ENCODE measurements at places on chromosomes 4 and X. TPM values are rescaled to one million over a fixed set of nuclear protein-coding genes. Genes with fewer than 3 reads are reported as not detected.
A peak's percentile ranks its signal among the peaks of the same experiment; 100 is the strongest.

GRCh38 chr4:165502916-165503907 lies 124.4 kb downstream of the CPE start:
- no peaks in the 10 kb centered on the region for H3K36me3 ChIP-seq
- H3K4me3 ChIP-seq: no peak overlapping the region

The CPZ gene
- 0.32 TPM for total RNA-seq

GRCh38 chr4:123232439-123232838 lies 164.2 kb upstream of the SPRY1 start:
- no peak for DNase-seq
- no peaks in the 10 kb centered on the region for H3K27me3 ChIP-seq
- no peak overlapping the region for H3K4me3 ChIP-seq
- H3K4me1 ChIP-seq: no peaks in the 10 kb centered on the region

DNA sequence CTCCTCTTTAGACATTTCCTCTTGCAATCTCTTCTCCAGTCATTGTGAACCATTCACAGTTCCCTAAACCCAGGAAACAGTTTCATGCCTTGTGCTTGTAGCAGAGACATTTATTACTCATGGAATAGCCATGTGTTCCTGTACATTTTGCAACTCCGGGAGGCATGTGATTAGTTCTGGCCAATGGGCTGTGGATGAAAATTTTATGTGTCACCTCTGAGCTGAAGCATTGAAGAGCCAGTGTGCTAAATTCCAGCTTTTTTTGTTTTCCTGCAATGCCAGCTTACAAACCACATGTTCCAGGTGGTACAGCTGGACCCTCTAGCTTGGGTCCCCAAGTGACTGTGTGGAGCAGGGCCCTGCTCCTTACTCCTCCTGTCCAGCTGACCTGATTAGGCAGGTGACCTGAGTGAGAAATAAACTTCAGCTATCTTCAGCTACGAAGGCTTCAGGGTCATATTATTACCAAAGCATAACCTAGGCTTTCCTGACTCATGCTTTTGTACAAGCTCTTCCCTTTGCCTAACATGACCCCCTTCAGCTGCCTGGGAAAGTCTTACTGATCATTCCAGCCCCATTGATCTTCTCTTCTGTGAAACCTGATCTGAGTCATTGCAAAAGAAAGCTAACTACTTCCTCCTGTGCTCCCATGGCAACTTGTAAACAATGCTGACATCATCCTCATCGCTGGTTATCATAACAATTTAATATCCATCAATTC lies 200.4 kb downstream of the PTTG2 start:
- H3K27ac ChIP-seq: peak overlapping the region; percentile 46
- H3K36me3 ChIP-seq: no peaks in the 10 kb centered on the region
- no peak overlapping the region for H3K4me3 ChIP-seq
- H3K4me1 ChIP-seq: peaks cover 16% of the 10 kb centered on the region

- H3K36me3 ChIP-seq: no peaks in the 10 kb centered on the region
- no peak for DNase-seq
- no peak overlapping the region for H3K4me3 ChIP-seq
- peaks cover 5% of the 10 kb centered on the region for H3K4me1 ChIP-seq
- H3K27me3 ChIP-seq: no peaks in the 10 kb centered on the region
Measured at GRCh38 chr4:80610845-80611677, 275.5 kb downstream of the CFAP299 start.

The CFP gene
- 17.7 TPM for total RNA-seq

DNA sequence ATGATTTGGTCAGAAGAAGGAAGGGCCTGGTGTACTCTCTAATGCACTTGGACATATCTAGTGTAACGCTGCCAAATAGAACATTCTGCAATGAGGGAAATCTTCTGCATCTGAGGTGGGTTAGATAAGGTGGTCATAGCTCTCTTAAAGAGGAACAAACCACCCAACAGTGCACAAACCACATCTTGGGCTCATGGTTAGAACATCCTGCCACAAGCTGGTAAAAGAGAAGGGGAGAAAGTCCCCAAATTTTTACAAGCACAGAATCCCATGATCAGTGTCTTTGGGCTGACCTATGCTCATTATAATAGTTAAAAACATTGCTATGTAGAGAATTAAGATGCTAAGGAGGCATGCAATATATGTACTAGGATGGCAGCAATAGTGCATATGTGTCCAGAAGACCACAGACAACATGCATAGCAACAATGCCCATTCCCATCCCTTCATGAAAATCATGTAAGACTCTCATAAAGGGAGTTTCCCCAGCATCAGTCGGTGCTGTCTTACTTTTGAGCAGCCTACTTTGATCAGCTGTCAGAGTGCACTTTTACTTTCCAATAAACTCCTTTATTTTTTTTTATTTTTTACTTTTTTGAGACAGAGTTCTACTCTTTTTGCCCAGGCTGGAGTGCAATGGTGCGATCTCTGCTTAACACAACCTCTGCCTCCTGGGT lies 99.7 kb upstream of the SLC7A11 start:
- no peaks in the 10 kb centered on the region for H3K36me3 ChIP-seq
- no peak for DNase-seq
- H3K4me3 ChIP-seq: no peak overlapping the region
- no peak overlapping the region for H3K27ac ChIP-seq

The SPANXN4 gene
- not detected for total RNA-seq

The ARX gene
- total RNA-seq: not detected

DNA sequence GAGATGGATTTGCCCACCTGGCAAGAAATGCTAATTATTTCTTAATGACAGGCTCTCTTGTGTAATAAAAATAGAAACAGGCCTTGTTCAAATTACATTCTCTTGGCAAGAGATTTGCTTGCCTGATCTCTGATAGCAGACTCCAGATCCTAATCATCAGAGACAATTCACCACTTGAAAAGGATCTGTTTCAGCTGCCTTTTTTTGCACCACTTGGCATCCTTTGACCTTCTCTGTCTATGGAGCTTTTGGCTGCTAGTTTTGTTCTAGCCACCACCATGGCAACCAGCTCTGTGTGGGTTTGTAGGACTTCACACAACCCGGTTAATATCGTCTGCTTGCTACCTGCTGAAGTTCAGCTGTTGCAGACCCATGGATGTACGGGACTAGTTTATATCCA lies 241.1 kb upstream of the TLL1 start:
- no peak for DNase-seq
- no peaks in the 10 kb centered on the region for H3K4me1 ChIP-seq
- no peak overlapping the region for H3K4me3 ChIP-seq
- no peak overlapping the region for H3K27ac ChIP-seq
- no peaks in the 10 kb centered on the region for H3K27me3 ChIP-seq
- no peaks in the 10 kb centered on the region for H3K36me3 ChIP-seq

DNA sequence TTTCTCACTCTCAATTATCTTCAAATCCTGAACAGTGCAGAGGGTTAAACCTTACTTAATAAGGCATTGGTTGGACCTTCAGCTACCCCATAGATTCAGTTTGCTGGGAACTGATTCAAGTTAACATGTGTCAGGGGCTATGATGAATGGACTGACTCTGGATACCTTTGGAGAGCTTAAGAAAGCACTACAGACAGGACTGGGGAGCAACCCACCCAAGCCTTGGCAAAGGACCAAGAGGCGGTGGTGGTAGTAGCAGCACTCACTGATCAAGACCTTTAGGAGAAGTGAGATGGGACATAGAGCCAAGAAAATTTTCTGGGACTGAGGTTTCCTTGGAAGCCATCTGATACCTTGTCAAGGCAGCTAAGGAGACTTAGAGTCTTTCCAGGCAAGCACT lies 43.0 kb upstream of the TAPT1 start:
- H3K4me1 ChIP-seq: no peaks in the 10 kb centered on the region
- no peak overlapping the region for H3K4me3 ChIP-seq
- no peaks in the 10 kb centered on the region for H3K27me3 ChIP-seq

GRCh38 chr4:188987011-188987410 lies 847.8 kb downstream of the TRIML1 start:
- no peak for DNase-seq
- no peak overlapping the region for H3K4me3 ChIP-seq
- H3K27ac ChIP-seq: no peak overlapping the region
- H3K27me3 ChIP-seq: no peaks in the 10 kb centered on the region
- H3K4me1 ChIP-seq: no peaks in the 10 kb centered on the region
- no peaks in the 10 kb centered on the region for H3K36me3 ChIP-seq

- peaks cover 72% of the 10 kb centered on the region for H3K4me1 ChIP-seq
- H3K27me3 ChIP-seq: no peaks in the 10 kb centered on the region
- H3K4me3 ChIP-seq: no peak overlapping the region
Measured at GRCh38 chr4:153539422-153539821, 73.3 kb downstream of the TMEM131L start.

DNA sequence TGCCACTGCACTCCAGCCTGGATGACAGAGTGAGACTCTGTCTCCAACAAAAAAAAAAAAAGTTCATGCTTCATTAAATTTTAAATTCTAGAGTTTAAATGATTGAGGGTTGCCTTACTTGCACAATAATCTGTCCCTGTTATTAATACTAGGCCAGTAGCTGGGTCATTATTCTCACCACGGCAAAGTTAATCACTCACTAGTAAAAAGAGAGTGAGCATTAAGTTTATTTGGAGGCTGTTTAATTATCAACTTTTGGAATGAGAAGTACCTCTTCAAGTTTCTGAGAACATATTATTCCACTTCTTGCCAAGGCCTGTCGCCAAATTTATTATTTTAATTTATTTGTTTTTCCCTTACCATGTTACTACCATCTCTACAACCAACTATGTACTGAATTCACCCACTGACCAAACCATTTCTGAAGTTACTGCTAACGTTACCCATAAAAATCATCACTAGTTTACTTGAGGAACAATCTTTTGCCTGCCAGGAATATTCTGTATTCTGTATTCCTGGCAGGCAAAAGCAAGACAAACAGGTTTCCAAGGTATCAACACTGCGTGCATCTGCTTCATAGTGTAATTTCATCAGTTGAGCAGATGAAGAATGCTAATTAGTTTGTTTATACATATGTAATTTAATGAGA lies 26.5 kb downstream of the GUCY1A1 start:
- H3K4me3 ChIP-seq: no peak overlapping the region
- no peaks in the 10 kb centered on the region for H3K36me3 ChIP-seq
- H3K27ac ChIP-seq: no peak overlapping the region
- no peaks in the 10 kb centered on the region for H3K4me1 ChIP-seq
- no peaks in the 10 kb centered on the region for H3K27me3 ChIP-seq
- no peak for DNase-seq

The DDIT4L gene
- 0.13 TPM for total RNA-seq

DNA sequence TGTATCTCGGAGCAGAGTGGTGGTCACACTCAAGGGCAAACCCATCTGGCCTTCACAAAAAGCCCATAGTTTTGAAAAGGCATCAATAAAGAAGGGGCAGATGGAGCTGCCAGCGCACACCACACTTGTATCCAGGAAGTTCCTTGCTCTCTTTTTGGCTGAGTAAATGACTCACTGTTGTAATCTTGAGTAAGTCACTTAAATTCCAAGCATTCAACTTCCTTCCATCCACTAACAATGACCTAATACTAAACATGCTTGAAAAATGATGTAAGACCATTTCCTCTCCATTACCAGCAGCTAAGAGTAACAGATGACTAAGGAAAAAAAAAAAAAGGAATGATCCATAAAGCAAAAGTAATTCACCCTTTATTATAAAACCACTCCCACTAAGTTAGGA lies 32.4 kb upstream of the MYOZ2 start:
- H3K36me3 ChIP-seq: no peaks in the 10 kb centered on the region
- no peaks in the 10 kb centered on the region for H3K27me3 ChIP-seq
- DNase-seq: no peak
- no peak overlapping the region for H3K4me3 ChIP-seq
- H3K27ac ChIP-seq: no peak overlapping the region
- H3K4me1 ChIP-seq: no peaks in the 10 kb centered on the region

DNA sequence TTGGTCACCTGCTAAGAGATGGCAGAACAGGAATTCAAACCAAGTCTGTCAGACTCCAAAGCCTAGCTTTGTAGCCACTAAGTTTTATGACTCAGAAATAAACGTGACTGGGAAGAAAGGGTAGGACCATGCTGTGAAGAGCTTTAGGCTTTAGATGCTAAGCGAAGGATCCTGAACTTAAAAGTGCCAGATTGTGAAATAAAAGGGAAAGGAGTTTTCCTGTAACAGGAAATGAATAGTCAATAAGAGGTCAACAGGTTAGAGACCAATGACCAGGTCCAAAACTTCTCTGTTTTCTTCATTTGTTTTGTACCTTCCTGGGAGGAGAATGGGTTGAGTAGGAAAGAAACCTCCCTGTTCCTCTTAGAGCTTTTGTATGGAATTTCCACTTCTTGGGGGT lies 98.8 kb upstream of the EOLA2 start:
- H3K4me3 ChIP-seq: no peak overlapping the region
- no peaks in the 10 kb centered on the region for H3K36me3 ChIP-seq
- no peaks in the 10 kb centered on the region for H3K27me3 ChIP-seq
- no peak for DNase-seq
- H3K27ac ChIP-seq: no peak overlapping the region

- no peaks in the 10 kb centered on the region for H3K36me3 ChIP-seq
- no peak overlapping the region for H3K27ac ChIP-seq
- H3K4me3 ChIP-seq: no peak overlapping the region
- no peak for DNase-seq
- peaks cover 20% of the 10 kb centered on the region for H3K27me3 ChIP-seq
Measured at GRCh38 chr4:1026115-1026514, 14.7 kb downstream of the FGFRL1 start.

The CCKAR gene
- total RNA-seq: not detected

- H3K4me1 ChIP-seq: peaks cover 21% of the 10 kb centered on the region
- no peak for DNase-seq
- H3K27me3 ChIP-seq: no peaks in the 10 kb centered on the region
- H3K36me3 ChIP-seq: no peaks in the 10 kb centered on the region
- H3K4me3 ChIP-seq: no peak within 1 kb of the TSS
Measured at GRCh38 chrX:71144651-71145050, at the start of gene NLGN3. Gene NLGN3, plus strand, starts transcription at chrX:71144841. Its CDS starts 2,909 bp downstream, at chrX:71147750.

- H3K36me3 ChIP-seq: no peaks in the 10 kb centered on the region
- no peak for DNase-seq
- H3K4me3 ChIP-seq: no peak overlapping the region
- no peaks in the 10 kb centered on the region for H3K4me1 ChIP-seq
- H3K27me3 ChIP-seq: no peaks in the 10 kb centered on the region
- H3K27ac ChIP-seq: no peak overlapping the region
Measured at GRCh38 chr4:95603393-95603792, 54.6 kb upstream of the UNC5C start.

DNA sequence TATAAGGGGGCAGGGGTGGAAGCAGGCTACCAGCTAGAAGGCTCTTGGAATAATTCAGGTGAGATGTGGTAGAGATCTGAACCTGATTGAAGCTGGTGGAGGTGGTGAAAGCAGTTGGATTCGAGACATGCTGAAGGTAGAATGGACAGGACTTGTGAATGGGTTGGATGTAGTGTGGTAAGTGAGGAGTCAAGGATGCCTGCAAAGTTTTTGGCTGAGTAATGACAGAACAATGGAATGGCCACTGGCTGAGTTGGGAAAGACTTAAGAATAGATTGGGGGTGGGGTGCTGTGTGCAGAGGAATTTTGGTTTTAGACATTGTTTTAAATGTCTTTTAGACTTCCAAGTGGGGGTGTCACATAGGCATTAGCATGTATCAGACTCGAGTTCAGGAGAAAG lies 33.5 kb downstream of the HPF1 start:
- H3K4me1 ChIP-seq: no peaks in the 10 kb centered on the region
- no peak for DNase-seq
- peaks cover 20% of the 10 kb centered on the region for H3K36me3 ChIP-seq
- H3K27ac ChIP-seq: no peak overlapping the region
- H3K4me3 ChIP-seq: no peak overlapping the region
